ENCODE measurements at places on chromosomes 5 and 9.

GRCh38 chr5:76384705-76385104 lies 18.4 kb upstream of the IQGAP2 start:
- no peak for DNase-seq

DNA sequence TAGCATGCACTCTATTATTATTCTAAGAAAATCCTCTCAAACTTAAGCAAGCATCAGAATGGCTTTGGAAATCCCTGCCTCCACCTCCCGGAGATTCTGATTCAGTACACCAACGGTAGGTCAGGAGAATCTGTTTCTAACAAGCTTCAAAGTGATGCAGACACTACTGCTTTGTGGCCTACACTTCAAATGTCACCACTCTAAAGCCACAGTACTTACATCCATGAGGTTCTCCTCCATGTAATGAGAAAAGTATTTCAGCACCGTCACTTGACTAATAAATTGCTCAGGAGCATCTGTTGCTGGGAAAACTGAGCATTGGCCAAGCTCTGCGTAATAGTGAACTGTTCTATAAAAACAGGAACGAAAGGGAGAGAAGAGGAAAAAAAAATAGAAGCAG lies 4.8 kb downstream of the PLK2 start:
- DNase-seq, result no peak

DNA sequence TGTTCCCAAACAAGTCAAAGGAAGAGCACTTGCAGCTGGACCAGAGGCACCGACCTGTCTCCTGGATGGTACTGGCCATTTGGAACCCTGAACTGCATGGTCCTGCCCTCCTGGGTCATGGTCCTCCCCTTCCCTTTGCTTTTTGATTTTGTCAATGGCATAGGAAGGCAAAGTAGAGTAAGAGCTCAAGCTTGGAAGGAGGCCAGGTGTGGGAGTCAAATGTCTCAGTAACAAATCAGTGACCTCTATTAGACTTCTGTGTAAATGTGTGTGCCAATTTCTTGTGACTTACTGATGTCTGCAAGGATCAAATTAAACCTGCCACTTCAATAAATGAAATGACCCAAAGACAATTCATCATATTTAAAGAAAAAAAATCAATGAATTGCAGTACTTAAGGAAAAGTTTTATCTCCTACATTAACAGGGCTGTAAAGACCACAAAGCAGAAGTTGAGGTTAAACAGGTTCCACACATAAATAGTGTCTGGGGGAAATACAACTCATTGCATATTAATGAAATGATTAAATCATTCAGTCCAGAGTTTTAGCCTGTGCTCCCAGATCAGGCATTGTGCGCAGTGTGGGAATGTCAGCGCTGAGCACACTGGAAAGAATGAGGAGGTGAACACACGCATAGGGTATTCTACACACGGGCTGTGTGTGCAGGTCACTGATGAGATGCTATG lies 32.7 kb downstream of the OSMR start:
- DNase-seq, result no peak

DNA sequence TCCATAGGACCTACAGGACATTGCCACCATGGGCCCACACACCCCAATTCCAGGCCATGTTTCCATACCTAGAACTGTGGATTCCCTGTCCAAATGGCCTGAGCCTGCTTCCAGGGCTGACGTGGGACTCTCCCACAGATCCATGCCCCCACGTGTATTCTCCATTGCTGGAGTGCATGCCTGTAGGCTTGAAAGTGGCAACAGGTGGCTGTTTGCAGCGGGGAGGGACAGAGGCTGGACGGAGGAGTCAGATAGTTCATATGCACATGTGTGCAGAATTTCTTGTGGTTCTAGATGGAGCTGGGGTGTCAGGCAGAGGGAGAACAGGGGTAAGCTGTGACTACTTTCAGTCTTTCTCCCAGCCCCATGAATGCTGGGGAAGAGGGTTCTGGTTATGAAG lies 285.7 kb upstream of the ANKRD55 start:
- DNase-seq, result no peak

DNA sequence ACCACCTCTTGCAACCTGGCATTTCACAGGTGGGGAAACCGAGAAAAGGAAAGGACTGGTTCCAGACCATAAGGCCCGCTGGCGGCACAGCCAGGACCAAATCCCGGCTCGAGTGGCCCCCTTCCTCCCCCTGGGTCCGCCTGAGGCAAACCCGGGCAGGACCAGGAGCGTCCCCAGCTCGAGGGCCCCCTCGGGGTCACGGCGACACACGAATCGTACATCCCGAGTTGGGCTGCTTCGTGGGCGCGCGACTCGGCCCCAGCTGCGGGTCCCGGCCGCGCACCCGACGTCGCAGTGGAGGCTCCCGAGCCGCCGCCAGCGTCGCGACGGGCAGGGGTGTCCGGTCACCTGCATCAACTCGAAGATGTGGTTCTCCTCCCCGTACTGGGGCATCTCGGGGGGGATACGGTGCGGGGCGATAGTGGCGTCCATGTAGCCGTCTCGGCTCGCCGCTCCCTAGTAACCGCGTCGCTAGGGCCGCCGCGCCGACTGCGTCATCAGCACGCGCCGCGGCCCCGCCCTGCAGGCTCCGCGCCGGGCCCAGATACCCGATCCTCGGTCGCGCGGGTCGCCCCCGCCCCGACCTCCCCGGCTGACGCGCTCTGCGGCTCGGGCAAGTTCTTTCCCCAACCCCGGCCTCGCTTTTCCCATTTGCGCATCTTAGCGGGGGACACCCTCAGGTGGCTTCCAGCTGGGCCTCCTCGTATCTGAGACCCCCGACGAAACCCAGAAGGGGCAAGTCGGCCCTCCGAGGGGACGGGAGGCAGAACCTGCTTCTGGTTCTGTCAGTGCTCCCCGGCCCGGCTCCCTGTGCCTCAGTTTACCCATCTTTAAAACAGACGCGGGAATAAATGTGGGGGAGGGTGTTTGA lies at the start of gene AK8:
TSS of gene AK8 (minus strand) at position 461 of the 871 bp plus-strand sequence. CDS start at position 432, 29 bp downstream.
- DNase-seq, result peak; percentile 22

GRCh38 chr5:158100373-158100888 lies 241.5 kb upstream of the CLINT1 start:
- DNase-seq, result no peak

DNA sequence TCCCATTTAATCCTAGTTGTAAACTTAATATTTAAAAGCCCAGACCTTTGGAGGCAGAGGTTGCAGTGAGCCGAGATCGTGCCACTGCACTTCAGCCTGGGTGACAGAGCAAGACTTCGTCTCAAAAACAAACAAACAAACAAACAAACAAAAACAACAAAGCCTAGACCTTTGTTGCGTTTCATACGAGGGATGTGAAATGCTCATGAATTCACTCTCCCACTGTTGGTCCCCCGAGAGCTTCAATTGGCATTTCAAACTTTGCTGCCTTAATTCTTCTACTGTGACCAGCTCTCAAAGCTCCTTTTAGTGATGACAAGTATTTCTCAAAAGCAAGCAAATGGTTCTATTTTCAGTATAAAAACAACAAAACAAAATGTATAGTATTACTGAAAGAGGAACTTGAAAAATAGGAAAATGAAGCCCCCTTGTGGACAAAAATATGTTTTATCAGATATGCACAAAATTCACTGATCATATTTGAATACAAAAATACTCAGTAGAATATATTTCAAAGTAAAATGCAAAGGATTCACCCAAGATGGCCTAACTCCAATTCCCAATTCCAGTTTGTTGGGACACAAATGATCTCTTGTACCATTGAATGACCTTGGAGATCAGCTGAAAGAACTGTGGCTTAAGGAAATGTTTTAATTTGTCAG lies 140.4 kb downstream of the ESM1 start:
- no peak for DNase-seq

- no peak for DNase-seq
These were observed 432.9 kb downstream of the SPATA31D1 start for GRCh38 chr9:82421498-82421897.

- no peak for DNase-seq
These were observed 23.7 kb downstream of the SNX30 start for GRCh38 chr9:112774006-112774996.

DNA sequence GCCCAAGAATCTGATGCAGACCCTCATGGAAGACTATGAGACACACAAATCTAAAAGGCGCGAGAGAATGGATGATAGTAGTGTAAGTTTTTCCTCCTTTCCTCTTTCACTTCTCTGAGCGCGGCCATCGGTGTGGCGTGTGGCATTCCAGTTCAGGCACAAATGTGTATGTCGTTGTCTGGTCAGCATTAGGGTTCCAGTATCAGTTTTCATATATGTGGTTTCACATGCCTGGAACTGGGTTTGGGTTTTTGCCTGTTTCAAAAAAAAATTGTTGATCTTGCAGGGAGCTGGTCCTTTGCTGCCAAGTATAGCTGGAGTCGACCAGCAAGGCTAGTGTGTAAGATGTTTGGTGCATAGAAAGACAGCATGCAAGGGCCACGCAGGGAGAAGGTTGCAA lies 51.5 kb downstream of the C9orf152 start:
- no peak for DNase-seq

GRCh38 chr5:51392689-51393199 lies 9.5 kb downstream of the ISL1 start:
- DNase-seq, result no peak

- DNase-seq, result no peak
These were observed 75.3 kb upstream of the TBCA start for GRCh38 chr5:77851176-77852067.

DNA sequence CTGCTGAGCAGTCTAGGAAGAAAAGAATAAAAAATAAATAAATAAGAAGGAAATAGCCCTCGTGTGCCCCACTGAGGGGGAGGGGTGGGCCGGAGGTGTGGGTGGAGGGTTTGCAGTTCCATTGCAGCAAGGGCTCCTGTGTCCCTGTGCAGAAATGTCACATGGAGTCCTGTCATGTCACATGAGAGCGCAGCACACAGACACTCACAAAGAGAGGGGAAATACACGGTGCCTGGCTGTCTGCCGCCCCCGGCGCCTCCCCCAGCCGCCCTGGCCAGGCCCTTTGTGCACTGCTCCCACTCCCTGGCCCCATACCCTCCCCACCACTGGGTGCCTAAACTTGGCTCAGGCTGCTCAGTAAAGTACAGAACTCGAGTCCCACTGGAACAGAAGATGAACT lies 55.6 kb upstream of the SPTLC1 start:
- no peak for DNase-seq

GRCh38 chr5:91059409-91059808 lies 323.7 kb downstream of the ARRDC3 start:
- DNase-seq, result no peak

DNA sequence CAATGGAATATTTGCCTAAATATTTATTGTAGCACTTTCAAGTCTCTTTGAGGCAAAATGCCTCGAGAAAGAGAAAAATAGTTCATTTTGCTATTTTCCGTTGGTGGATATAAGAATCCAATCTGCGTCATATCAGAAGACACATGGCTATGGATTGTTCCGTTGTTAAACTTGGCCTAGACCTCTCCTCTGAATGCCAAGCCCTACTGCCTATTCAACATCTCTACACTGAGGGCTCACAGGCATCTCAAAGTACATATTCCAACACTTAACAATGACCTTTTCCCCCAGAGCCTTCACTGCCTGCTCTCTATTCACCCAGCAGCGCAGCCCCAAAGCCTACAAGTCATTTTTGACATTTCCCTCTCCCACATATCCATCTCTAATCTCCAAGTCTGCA lies 350.1 kb downstream of the GLIS3 start:
- DNase-seq, result no peak

GRCh38 chr5:163532171-163533084 lies 27.0 kb downstream of the MAT2B start:
- no peak for DNase-seq

- DNase-seq, result no peak
These were observed 284.6 kb downstream of the MRPS30 start for GRCh38 chr5:45093377-45093776.

GRCh38 chr9:86585422-86586143 lies 231.4 kb upstream of the TUT7 start:
- DNase-seq, result no peak

- DNase-seq, result no peak
These were observed 56.8 kb downstream of the HMGCS1 start for GRCh38 chr5:43256261-43256966.
